Stimulated activated CD4-positive, alpha-beta T cell treated with anti-CD3 and anti-CD28 coated beads, Interleukin-1b, Interleukin-23, amount 100 ng/mL, for 48 hours (primary cell): ENCODE measurements at places on chromosomes 7 and 10.

DNA sequence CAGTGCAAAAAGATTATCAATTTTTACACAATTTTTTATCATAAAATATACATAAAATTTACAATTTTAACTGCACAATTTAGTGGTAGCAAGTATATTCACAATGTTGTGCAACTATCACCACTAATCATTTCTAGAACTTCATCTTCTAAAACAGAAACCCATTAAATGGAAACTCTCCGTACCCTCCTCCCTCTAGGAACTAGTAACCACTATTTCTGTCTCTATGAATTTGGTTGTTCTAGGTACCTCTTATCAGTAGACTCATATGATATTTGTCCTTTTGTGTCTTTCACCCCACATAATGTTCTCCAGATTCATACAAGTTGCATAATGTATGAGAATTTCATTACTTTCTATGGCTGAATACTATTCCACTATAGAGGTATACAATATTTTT is 73.5 kb downstream of the HERC4 start:
- DNase-seq, result no peak

DNA sequence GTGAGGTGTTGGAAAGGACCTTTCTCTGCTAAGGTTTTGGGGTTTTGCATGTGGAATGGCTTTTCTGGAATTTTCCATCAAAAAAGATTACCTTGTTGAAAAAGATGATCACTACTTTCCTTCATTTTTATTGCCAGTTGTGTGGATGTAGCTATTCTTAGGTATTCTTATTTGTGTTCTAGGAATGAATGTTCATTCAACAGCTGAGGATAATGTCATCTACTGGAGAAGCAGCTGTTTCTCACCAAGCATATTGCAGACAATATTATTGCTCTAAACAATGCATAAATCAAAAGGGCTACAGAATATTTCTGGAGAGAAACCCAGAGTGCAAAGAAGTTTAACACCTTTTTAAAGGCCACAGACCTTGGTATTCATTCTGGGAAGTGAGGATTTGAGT is 145.6 kb upstream of the CALCR start:
- DNase-seq, result no peak

DNA sequence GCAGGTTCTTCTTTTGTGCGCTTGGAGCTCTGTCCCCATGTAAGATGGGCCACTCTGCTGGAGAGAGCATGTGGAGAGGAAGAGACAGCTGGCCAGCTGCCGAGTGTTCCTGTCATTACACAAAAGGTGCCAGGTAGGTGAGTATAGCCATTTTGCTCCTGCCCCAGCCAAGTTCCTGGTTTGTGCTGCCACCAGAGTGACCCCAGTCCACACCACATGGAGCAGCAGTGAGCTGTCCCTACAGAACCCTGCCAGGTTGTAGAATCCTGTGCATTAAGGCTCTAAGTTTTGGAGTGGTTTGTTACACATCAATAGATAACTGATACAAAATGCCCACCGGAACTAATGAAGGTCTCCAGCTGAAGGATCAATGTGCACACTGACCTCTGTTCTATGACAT is 84.6 kb upstream of the GHITM start:
- no peak for DNase-seq

DNA sequence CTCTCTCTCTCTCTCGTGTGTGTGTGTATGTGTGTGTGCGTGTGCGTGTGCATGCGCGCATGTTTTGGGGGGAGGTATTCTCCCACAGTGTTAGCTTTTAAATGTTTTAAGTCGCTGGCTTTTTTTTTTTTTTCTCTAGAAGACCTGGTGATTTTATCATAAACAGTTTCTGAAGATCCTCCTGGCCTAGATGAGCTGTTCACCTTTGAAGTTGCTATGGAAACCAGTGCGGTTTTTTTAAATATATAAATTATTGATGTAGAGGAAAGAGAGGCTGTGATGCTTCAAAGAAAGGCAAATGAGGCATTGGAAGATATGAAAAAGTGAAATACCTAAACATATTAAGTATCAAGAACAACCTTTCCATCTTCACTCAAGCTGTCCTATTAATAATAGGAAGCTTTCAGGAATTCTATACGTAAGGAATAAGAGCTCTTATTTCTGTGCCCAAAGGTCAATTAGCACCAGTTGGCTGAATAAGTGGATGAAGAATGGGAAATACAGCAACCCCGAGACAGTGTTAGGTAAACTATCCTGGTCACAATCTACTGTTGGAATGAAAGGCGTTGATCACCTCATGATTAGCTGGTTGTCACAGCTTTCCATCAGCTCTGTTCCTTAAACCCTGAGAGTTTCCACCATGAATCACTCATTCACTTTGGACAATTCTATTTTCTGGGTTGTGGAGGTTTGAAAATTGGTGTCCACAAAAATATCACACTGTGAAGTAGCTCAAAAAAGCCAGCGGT is 66.5 kb upstream of the SLC35G1 start:
- no peak for DNase-seq

DNA sequence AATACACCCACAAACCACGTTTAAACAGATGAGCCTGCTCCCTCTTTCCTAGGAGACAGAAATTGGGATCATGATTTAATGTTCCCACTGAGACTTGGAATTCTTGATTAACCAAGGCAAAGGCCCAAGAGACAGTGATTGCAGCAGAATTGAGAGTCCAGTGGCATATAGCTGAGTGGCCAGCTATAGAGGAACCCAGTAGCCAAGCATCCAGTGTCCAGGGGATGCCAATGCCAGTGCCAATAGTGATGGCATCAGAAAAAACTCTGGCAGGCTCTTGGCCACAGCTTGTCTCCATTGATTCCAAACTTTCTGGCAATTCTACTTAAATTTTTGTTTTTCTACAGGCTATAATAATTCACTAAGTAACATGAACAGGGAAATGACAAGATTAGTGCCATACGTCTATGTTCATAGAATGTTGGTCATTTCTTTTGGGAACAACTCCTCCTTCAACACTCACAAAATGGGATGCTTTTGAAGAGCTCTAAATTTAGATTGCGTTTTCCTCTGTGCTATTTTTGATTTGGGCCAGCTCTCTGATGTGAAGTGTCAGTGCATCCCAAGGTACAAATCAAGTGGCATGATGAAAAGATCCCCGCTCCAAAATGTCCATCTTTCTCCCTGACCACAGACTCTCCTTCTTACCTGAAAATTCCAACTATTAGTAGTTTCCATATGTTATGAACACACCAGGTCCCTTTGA is 83.1 kb upstream of the A1CF start:
- DNase-seq, result no peak

DNA sequence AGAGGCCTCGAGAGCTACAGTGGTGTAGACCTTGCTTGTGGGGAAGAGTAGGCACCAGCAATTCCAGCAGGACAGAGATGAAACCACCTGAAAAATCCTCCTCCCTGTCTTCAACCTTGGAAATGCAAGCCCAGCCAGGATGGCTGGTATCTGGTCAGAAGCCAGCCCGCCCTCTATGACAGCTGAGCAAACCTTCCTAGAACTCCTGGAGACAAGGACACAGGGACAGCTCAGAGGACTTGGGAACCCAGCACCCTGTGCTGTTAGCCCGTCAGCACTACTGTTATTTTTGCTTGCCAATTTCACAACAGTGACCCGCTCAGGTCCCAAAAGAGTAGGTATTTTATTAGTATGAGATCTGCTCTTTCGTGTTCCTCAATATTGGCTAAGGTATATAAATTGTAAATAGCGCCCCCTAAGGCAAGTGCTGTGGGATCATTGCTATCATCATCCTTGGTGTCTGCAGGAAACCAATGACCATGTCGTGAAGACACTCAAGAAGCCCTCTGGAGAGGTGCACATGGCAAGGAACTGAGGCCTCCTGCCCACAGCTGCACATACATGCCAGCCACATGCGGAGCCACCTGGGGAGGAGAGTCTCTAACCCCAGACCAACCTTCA is 156.5 kb upstream of the CHST15 start:
- DNase-seq, result no peak

GRCh38 chr10:129380279-129380678 is 86.8 kb upstream of the MGMT start:
- no peak for DNase-seq

DNA sequence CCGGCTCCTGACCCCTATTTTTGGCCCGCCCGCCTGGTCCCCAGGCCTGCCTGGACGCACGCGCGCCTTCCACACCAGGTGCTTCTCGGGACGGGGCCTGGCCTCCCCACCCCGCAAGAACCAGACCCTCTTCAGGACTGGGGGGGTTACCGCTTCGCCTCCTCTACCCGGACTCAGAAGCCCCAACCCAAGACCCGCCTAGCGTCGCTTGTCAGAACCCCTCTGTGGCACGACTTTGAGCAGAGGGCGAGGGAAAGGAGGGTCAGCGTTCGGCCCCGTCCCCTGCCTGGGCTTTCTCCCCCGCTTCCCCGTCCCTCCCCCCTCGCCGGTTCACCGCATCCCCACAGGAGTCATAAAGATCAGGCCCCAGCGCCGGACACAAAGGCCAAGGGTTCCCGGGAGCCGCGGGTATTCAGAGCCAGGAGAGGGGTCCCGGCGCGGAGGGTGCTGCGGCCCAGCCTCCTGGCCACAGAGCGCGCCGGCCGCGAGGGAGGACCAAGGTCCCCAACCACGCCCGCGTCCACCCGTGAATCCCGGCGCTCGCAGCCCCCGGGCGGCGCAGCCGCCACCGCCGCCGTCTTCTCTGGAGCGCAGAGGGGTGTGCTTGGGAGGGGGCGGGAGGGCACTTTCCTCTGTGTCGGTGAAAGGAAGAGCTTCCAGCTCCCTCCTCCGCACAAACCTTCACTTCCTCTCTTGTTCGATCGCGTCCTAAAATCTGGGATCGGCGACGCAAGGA is 351.9 kb downstream of the DNAJB6 start:
- no peak for DNase-seq

- no peak for DNase-seq
Observed at GRCh38 chr10:118966076-118966849, 63.3 kb upstream of the NANOS1 start.

GRCh38 chr7:84799106-84799505 is 387.8 kb downstream of the SEMA3D start:
- no peak for DNase-seq

DNA sequence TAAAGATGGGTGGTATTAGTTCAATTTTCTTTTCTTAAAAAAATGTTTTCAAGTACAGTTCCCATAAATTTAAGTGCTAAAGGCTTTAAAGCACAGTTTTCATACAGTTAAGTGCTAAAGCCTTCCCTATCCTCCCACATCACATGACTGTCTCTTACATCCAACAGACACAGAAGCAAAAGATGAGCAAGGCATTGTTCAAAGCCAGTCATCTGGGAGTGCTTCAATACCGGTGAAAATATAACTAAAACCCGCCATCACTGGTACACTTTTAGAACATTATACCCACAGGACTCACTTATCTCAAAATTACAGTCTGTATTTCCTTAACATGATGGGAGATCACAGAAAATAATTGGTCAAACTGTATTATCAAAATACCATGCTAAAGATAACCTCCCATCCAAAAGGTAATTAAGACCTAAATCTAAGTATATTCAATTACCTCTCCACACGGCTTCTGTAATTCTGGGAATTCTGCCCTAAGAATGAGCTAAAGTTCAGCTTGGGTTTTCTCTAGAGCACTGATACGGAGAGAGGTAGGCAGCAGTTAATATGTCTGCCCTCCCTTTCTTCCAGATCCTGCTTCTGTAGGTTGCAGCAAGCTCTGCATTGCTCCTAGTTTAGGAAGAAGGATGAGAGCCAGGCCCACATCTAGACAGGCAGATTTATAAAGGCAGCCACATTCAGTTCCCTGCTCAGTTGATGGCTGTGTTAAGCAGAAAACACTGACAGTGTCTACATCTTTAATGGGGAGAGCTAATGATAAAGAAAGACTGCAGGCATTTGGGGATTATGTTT is 474.8 kb upstream of the PFKP start:
- no peak for DNase-seq

- no peak for DNase-seq
Observed at GRCh38 chr10:123455861-123456260, 210.3 kb upstream of the GPR26 start.

DNA sequence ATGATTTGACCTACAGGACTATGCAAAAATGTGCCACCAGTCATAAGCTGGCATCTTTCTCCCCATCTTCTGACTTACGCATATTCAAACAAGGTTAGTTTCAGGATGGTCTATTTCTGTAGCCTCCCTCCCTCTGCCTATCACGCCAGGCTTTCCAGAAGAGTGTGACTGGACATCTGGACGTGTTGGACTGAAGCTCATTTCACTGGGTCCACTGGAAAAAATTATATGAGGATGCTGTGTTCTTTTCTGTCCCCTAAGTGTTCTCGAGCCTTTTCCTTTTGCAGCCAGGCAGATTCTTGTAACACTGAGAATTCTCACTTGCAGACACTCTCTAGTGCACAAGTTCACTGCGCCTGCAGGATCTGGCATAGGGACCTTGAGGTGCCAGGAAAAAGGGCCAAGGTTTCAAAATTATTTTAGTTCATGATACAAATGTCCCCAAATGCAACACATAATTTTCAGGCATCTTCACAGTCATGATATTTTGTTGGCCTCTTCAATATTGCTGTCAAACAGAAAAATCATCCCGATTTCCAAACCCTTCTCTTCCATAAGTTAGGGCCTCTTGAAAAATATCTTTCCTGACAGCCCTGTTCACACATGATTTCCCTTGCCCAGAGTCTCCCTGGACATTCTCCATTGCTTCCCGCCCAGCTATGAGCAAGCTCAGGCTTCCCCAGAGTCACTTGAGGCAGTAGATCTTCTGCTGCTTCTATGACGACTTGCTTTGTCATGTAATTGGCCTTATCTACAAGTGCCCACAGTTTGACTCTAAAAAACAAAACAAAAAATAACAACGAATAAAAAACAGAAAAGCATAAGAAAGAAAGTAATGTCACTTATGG is 170.4 kb downstream of the BMPER start:
- DNase-seq, result no peak

DNA sequence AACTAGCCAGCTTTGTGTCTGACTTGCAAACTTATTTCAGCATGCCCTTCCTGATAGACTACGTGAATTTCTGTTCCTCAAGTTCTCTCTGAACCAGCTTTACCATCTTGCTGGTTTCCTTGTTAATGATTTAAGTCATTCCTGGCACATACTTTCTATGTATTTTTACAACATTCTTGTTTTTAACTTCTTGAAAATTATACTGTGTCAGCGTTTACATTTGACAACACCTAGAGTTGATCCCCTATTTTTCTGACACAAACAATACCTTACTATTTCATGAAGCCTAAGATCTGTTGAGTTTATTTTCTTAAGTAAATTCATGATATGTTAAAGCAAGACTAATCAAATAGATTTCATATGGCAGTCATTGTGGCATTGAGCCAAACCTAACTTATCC is 686.3 kb downstream of the XPNPEP1 start:
- DNase-seq, result no peak

DNA sequence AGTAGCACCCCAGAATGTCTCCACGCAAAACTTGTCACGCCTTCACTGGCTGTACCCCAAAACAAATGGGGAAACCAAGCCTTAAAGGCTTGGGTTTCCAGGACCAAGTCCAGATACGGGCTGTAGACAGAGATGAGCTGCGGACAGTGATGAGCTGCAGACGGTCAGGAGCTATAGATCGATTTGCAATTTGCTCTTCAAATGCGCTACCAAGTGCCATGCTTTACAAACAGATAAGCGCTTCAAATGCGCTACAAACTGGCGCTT is 658 bp upstream of the SGCE start:
- no peak for DNase-seq

- no peak for DNase-seq
Observed at GRCh38 chr7:47553309-47553708, 28.6 kb downstream of the TNS3 start.

GRCh38 chr10:114301177-114301576 is 62.1 kb downstream of the VWA2 start:
- DNase-seq, result no peak
